Stimulated activated CD4-positive, alpha-beta T cell treated with anti-CD3 and anti-CD28 coated beads, Interleukin-2, amount 100 ng/mL, for 24 hours (primary cell): ENCODE measurements at places on chromosomes 2 and 18.

- no peak for DNase-seq
Observed at GRCh38 chr2:149816756-149817551, 229.4 kb upstream of the MMADHC start.

GRCh38 chr2:174039551-174040416, 74.6 kb upstream of the SP3 start:
- DNase-seq, result peak; percentile 86

- no peak for DNase-seq
Observed at GRCh38 chr2:229686122-229686919, 28.0 kb downstream of the DNER start.

- DNase-seq, result no peak
Observed at GRCh38 chr2:4973354-4973753, 718.8 kb upstream of the SOX11 start.

DNA sequence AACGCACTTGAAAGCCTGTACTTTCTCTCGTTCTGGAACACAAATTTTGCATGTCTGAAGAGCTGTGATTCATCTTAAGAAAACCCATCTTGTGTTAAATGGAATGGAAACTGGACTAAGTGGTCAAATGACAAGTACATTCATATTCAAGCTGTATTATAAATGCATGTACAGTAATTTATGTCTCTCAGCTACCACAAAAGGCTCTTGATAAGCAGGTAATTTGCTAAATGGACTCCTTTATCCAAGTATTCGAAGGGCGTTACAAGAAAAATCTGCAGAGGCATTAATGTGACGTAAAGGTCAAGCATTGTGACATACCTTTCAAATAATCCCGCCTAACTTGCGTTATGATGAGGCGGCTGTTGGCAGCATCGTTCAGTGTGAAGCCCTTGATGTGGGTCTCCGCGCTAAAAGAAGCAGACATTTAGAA, 66.6 kb downstream of the ABCG8 start:
- no peak for DNase-seq

DNA sequence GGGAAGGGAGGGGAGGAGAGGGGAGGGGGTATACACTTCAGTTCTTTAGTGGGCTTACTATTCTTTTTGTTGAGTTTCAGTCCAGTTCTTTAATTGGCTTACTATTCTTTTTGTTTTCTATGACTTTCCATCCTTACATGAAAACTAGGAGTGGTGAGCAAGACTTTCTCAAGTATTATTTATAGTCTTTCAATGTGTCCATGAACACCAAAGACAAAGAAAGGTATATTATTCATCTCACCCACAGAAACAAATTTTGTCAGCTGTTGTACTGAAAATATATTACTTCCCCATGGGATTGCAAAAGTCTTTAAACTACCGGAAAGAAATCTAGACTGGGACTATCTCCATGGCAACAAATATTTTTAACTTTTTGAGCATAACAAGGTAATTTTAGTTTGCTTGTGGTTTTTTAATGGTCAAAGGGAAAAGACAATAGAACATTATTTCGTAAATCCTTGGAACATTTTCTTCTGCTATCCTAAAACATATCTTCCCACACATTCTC, 17.6 kb downstream of the ADAM17 start:
- DNase-seq, result no peak

DNA sequence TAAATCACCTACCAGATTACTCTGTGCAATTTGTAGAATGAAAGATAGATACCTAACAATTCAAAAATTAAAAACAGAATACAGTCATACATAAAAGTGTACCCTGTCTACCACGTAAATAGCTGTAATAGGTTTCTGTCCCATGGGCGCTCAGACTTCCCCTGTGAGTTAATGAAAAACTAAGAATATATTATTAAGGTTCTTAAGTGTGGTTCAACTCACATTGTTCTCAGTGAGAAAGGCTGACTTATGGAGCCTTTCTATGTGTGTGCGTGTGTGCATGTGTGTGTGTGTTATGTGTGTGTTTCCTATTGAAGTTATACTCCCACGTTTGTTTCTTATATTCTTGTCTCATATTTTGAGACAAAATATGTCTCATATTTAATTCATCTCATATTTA, 114.6 kb upstream of the CD302 start:
- no peak for DNase-seq

DNA sequence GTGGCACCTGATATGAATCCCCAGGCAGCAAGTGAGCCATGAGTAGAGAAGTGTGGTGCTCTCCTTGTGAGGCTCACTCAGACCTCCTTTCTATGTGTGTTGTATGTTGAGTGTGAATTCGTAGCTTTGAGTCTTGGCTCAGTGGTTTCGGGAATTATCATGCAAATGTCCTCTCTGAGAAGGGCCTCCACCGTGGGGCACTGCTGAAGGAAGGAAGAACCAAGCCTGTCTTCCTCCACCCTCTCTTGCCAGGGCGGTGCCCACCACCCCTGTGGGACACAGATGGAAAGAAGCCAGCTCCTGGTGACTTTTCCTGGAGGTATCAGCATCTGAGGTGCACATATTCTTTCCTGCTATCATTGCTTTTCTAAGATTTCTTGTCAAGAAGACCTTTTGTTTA, 156.1 kb downstream of the MYT1L start:
- DNase-seq, result no peak

GRCh38 chr2:59726228-59727120, 827.0 kb downstream of the BCL11A start:
- no peak for DNase-seq

DNA sequence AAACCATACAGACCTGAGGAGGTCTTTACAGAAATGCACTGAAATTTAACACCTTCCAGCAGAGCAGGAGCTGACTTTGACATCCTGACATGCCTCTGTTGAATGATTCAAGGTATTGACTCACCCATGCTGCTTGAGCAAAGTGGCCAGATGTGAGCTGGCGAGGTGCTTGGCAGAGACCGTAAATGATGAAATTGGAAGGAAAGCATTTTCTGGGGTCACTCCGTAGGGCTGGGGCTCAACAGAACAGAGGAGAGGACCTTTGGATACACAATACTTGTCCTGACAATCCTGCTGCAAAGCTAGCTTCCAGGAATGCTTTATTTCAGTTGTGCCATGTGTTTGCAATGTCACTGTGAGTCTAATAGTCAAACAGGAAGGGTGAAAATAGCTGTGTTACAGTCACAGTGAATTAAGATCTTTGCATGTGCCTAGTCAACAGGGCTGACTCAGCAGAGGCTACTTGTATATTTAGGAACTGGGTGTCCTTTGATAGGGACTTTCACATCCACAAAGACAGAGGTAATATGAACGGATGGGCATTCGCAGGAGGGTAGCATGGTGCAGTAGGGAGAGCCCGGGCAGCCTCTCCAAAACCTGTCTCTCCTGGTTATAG, 31.6 kb upstream of the NCK2 start:
- DNase-seq, result no peak

DNA sequence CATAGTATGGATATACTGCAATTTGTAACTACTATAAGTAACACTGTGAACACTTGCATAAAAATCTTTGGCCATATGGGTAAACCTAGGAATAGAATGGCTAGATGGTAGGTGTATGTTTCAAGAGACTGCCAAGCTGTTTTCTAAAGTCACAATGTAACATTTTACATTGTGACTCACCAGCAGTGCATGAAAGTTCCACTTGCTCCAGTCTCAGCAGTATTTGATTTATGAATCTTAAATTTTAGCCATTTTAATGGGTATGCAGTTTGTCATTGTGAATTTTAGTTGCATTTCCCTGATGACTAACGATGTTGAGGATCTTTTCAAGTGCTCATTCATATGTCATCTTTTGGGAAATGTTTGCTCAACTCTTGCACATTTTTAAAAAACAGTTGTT, 86.1 kb downstream of the FARSB start:
- no peak for DNase-seq

GRCh38 chr2:235729557-235729947, 235.7 kb downstream of the AGAP1 start:
- no peak for DNase-seq

DNA sequence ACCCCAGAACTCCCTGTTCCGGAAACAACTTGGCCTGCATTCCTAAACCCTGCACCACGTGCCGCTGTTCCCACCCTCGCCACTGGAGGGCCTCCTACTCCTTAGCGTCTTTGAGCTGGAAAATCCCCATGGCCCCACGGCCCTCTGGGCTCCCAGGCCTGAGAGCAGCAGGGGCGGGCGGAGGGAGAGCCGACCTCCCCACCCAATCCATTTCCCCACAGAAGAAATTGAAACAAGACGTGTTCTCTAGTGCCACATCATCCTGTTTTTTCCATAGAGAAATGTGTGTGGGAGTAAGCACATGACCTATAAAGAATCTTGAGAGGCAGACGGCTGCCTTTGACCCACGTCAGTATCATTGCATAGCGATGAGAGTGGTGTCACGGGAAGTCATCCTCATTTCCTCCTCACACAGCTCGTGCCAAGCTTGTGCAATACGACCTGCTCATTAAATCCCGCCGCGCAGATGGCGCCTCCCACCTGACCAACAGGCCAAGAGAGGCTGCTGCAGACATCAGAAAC, 79.2 kb downstream of the LAMA1 start:
- peak; percentile 4 for DNase-seq

DNA sequence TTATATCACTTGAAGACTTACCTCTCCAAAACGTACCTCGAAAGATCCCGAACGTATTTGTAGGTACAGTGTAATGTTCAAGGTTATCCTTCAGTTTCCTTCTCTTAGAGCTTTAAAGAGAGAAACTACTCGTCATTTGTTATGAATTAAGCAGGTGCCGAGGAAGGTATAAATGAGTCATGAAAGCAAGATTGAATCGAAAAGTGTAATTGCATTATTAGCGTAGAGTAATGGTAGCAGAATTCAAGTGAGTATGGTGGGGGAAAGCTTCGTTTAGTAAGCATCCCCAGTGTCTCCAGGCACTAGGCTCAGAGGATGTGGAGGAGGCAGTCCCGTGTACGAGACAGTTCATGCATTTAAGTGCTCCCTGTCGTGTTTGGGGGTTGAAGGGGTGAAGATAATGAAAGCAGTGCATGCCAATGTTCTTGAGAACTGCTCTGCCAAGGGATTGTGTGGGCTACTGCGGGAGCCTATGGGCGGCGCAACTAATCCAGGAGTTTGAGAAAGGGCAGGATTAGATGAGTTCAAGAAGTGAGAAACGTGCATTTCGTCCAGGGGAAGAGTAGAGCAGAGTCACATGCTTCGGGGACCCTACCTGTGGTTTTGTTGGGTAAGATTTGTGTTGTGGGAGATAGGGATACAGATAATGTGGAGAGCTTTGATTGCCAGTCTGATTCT, 858 bp downstream of the POLR1B start:
- peak; percentile 14 for DNase-seq

DNA sequence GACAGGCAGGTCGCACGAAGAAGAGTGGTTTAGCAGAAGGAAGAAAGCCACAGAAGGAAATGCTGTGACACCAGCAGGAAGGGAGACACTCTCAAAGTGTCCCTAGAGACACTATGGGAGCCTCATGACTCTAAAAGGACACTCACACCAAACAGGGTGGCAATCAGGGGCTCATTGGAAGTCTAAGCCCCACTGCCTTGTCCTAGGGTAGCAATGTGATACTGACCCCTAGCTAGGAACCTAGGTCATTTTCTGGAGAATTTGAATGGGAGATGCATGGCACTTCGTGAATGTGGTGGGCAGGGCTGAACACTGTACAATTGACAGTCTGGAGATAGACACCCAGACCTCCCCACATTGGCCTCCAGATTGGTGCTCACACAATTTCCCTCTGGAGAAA, 385.0 kb downstream of the EIPR1 start:
- DNase-seq, result no peak

- DNase-seq, result no peak
Observed at GRCh38 chr2:48531141-48531648, 1.2 kb downstream of the STON1 start.
